ENCODE measurements at places on chromosomes 3 and 15. TPM values are rescaled to one million over a fixed set of nuclear protein-coding genes. Genes with fewer than 3 reads are reported as not detected.
A peak's percentile ranks its signal among the peaks of the same experiment; 100 is the strongest.

DNA sequence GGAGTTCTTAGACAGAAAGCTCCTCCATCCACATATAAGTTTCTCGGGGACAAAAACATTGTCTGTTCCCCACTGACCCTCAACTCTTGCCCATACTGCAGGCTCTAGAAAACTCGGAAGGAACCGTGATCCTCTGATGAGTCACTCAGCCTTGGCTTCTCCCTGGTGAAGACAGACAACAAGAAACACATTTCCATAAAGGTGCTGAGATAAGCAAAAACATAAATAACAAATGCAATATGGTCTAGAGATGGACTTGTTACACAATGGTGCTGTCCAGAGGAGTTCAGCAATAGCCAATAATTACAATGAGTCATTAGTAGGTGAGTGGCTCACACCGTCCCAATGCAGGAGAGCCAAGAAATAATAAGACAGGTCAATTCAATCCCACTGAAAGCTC lies 43.7 kb downstream of the MAGI1 start:
- no peaks in the 10 kb centered on the region for H3K36me3 ChIP-seq
- peak overlapping the region; percentile 37 for H3K27ac ChIP-seq
- H3K4me3 ChIP-seq: no peak overlapping the region
- no peak for DNase-seq

- H3K27ac ChIP-seq: no peak overlapping the region
- H3K27me3 ChIP-seq: no peaks in the 10 kb centered on the region
Observed at GRCh38 chr3:67077656-67078055, 79.5 kb downstream of the KBTBD8 start.

DNA sequence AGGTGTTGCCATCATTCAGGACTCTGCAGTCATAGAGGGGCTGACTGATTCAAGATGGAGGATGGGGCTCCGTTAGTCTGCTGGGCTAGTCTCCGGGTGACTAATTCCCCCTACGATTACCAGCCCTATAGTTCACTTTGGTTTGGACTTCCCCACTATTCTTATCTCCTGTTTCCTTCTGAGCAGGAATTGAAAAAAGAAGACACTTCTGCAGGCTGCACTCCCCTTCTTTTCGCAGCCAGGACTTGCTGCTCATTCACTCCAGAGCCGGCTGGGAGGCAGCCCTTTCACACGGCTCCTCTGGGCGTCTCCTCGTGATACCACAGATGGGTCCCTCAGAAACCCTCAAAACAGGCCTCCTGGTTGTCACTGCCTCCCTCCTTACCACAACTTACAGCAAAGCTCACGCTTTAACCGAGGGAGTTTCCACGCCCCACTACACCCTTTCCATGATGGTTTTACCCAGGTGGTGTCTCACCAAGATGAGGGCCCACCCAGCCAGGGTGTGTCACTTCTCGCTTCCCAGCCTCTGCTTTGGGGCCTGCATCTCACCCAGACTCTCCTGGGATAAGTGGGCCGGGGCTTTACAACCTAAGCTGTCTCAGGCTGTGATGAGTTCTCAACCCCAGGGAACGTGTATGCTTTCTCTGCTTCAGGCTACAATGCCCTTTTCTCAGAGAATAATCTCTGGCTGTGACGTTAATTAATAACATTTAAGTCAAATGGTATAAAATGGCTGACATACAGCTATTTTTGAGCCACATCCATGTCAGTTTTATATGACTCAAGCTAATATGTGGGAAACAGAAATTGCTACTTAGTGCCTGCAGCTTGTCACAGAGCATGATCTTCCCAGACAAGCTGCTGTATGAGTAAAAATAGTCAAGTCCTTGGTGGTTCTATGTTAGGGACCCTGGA lies 11.9 kb downstream of the CX3CR1 start:
- no peaks in the 10 kb centered on the region for H3K4me1 ChIP-seq
- no peak overlapping the region for H3K27ac ChIP-seq
- H3K36me3 ChIP-seq: no peaks in the 10 kb centered on the region
- no peaks in the 10 kb centered on the region for H3K27me3 ChIP-seq

DNA sequence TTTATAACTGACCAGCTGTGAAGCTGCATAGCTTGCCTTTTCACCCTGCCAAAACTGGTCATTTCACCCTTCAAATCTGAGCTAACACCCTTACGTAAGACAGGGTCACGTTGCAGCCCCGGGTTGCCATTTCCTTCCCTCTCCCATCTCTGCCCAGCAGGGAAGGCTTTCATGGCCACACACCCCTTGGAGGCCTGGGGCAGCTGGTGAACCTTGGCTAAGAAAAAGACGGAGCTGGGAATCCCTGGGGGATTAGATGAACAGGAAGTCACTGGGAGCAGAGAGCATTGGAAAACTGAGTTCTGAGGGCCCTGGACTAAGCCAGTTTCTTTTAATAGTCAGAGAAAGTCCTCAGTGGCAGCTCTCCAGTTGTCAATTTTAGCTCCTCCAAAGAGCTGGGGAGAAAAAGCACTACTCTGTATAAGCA lies 67.8 kb downstream of the TTC23 start:
- H3K4me3 ChIP-seq: no peak overlapping the region
- H3K4me1 ChIP-seq: peaks cover 5% of the 10 kb centered on the region
- no peak overlapping the region for H3K27ac ChIP-seq
- H3K36me3 ChIP-seq: no peaks in the 10 kb centered on the region
- DNase-seq: no peak

- peaks cover 7% of the 10 kb centered on the region for H3K4me1 ChIP-seq
- peak overlapping the region; percentile 77 for H3K4me3 ChIP-seq
- peaks cover 4% of the 10 kb centered on the region for H3K36me3 ChIP-seq
- DNase-seq: peak; percentile 47
- peak overlapping the region; percentile 79 for H3K27ac ChIP-seq
- H3K27me3 ChIP-seq: no peaks in the 10 kb centered on the region
Observed at GRCh38 chr3:129277829-129278271, 820 bp upstream of the HMCES start.

Gene CLSTN2
- 0.22 TPM for total RNA-seq

DNA sequence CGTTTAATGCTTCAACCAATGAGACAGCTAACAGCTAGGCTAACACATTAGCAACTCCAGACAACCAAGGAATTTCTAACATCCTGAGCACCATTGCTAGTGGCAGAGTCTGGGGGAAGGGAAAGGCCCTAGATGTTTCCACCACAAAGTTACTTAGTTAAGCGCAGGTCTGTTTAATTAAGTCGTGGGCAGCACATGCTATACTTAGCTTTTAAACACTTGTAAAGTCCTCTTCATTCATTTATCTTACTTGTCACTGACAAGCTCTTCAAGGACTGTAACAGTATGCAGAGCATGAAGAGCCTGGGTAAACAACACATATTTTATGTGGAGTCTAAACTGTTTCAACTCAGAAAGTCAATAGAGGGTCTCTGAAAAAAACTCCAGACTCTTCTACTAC lies 221.1 kb upstream of the WNT5A start:
- no peak overlapping the region for H3K4me3 ChIP-seq
- H3K4me1 ChIP-seq: no peaks in the 10 kb centered on the region
- H3K27me3 ChIP-seq: no peaks in the 10 kb centered on the region
- H3K27ac ChIP-seq: no peak overlapping the region

Measured in neural progenitor cell (in vitro differentiated cells).